Stimulated activated CD4-positive, alpha-beta T cell treated with anti-CD3 and anti-CD28 coated beads, Interleukin-12 subunit alpha, Interleukin-12 subunit beta, amount 100 ng/mL, for 4 hours (primary cell): ENCODE measurements at places on chromosomes 16 and 17.

DNA sequence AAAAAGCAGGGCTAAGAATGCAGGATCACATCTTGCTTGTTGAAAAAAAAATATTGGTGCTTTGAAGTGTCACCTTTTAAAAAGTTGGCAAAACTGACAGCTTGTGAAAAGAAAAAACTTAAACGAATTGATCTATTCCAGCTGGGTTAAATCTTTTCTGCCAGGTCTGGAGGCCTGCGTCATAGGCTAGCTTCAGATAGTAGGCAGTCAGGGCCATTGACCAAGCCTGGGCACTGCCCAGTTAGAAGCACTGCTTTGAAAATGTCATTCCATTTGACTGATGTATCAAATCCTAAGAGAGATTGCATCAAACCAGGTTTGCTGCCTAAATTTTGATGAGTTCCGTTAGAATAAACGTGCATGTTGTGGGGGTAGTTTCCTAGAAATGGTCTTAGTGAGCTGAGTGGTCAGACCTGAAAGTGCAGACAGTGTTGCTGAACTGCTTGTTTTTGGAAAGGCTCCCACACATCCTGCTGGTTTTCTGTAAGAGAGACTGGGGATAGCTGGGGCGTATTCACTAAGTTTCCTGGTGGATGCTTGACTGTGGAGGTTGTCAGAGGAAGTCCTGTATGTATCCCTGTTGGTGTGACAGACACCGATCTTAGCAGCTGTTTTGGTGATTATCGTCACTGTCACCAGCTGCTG is 38.8 kb downstream of the NUP88 start:
- no peak for DNase-seq

- DNase-seq, result no peak
These were observed 82.5 kb downstream of the RGS9 start for GRCh38 chr17:65219707-65220106.

- DNase-seq, result no peak
These were observed 196.4 kb upstream of the MPHOSPH6 start for GRCh38 chr16:82366462-82366861.

DNA sequence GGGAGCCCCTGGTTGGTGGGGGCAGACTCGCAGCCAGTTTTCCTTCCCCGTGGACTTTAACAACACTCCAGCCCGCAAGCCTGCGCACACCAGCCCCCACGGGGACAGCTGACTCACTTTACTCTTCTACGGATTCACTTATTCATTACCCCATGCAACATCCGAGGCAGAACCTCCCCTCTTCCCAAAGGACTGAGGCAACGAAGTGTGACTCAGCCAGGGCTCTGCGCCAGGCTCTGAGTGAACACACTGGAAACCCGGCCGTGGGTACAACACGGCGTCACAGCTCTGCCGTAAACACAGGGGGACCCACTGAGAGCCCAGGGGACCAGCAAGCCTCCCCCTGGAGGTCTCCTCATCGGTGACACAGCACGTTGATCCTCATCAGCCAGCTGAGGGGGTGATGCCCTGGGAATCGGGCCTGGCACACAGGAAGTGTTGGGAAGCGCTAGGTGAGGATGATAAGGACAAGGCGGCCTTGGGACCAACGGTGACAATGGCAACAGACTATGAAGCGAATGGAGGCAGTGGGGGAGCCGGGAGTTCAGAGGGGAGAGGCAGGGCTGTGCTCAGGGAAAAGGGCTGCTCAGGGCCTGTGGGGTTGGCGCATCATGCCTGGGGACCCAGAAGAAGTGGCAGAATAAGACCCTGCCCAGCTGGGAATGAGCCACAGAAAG is 14.6 kb downstream of the COTL1 start:
- DNase-seq, result no peak

DNA sequence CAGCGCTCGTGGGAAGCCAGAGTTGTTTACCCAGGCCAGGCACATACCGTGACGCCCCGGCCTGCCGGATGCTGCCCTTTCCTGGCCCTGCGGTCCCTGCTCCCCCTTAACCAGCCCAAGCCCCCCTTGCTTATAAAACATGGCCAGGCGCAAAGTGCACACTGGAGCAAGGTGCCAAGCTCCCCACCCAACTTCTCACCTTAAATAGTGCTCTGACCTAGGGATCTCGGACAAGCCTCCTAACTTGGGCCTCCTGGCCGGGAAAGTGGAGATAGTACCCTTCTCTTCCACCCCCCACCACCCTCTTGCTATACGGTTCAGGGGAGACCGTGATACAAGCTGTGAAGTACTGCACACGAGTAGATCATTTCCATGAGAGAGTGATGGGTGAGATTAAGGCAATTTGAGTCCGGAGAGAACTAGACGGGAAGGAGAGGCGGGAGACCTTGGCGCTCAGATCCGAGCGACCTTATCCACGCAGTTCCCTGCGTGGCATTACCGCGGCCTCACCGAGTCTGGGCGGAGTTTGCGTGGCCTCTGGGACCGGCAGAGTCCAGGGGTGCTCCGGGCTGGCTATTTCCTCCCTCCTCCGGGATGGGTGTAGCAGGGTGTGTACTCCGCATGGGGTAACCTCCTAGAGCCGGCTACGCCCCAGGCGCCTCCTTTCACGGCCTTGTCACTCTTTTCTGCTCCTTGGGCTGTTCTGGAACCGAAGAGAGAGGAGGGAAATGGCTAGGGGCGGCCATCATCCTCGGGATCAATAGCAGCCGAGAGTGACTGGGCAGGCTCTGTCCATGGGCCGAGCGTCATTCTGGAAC is 4.4 kb upstream of the LHX1 start:
- DNase-seq, result no peak
